ENCODE measurements at places on chromosomes 16 and 17. TPM values are rescaled to one million over a fixed set of nuclear protein-coding genes. Genes with fewer than 3 reads are reported as not detected.

Gene CD300A
- not detected for total RNA-seq

DNA sequence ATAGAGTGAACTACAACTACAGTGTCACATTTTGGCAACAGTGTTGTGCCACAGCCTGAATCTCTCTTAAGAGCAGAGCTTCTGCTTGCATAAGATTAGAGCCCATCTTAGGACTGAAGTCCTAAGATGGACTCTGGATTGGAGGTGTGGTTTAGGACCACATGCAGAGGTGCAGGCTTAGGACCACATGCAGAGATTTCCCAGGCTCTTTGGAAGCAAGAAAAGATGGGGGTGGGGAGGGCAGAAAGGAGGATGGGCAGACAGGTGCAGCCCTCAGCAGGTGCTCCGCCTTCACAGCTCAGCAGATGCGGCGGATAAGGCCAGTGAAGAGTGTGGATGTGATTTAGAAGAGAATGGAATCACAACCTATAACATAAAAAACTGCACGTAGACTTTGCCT lies 128.7 kb downstream of the TANGO6 start:
- no peak for DNase-seq

DNA sequence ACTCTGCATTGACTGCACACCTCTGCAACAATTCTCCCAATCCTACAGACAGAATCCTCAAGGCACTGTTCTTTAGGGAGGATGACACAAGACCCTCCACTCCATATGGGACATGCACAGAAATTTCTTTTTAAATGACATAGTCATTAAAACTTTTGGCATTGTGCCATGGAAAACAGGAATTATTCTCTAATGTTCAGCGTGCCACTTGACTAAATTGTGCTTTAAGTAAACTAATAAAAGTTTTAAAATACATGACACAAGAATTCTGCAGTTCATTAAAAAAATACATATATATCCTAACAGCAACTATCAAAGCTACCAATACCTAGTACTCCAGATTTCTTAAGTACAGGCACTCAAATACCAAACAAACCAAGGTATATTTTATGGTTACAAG lies 16.0 kb downstream of the CEP112 start:
- no peak for DNase-seq

DNA sequence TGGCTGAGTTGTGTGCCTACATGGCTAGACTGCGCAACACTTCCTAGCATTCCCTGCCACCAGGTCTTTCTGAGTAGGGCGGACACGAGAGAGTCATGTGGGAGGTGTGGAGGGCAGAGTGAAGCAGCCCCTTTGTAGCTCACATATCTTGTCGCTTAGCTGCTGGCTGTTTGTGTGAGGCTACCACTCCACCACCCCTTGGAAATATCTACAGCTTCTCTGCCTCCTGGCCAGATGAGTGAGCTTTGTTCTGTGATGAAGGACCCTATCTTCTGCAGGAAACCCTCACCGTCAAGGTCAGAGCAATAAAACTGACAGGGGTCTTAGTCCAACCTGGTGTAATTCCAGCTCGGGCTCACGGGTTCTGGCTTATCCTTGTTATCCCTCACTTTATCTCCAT lies 232.1 kb upstream of the ASIC2 start:
- no peak for DNase-seq

GRCh38 chr17:48139944-48140343 lies 32.4 kb downstream of the SNX11 start:
- DNase-seq = no peak
